GM04503 (cell line): ENCODE measurements at places on chromosomes 3 and 15.

- DNase-seq = peak; percentile 64
Measured at GRCh38 chr3:55167586-55168317, 239.9 kb upstream of the LRTM1 start.

- no peak for DNase-seq
Measured at GRCh38 chr3:176807938-176808337, 389.3 kb downstream of the TBL1XR1 start.

DNA sequence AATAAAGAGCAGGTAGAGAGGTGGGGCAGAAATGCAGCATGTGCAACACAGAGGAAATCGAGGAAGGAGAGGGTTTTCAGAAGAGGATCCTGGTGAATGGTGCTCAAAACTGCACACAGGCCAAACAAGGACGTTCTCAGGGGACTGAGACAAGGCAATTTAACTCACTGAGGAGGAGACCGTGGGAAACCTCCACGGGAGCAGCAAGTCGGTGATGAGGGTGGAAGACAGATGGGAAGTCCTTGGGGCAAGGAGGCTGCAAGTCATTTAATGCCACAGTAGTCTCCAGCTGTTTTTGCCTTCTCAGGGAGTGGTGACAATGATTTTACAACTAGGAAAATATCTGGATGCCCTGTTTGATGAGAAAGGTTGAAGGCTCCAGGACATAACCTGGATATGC is 11.5 kb upstream of the PDIA5 start:
- no peak for DNase-seq

DNA sequence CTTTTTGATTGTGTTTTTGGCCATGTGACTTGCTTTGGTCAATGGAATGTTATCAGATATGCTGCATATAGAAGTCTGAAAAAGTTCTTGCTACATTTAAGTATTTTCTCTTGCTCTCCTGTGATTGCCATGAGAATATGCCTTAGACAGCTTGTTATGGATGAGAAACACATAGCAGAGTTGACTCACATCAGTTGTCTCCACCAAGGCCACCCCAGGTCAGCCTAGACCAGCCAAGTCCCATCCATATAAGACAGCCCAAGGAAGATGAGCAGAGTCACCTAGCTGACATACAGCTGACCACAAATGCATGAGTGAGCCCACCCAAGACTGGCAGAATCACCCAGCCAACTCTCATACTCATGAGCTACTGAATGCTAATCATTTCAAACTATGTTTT is 153.0 kb downstream of the THRB start:
- no peak for DNase-seq

DNA sequence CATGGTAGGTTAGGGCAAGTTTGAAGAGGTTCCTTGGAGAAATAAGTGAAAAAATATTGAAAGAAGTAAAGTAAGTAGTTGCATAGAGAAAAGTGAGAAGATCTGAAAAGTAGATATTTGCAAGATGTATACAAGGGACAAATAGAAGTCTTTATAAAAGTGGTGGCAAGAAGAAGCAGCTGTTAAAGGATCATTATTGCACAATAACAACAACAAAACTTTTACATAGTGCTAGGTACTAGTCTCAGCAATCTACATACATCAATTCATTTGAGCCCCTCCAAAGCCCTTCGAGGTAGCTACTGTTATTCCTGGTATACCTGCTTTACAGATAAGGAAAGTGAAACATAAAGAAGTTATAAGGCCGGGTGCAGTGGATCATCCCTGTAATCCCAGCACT is 239.6 kb downstream of the MEIS2 start:
- no peak for DNase-seq

DNA sequence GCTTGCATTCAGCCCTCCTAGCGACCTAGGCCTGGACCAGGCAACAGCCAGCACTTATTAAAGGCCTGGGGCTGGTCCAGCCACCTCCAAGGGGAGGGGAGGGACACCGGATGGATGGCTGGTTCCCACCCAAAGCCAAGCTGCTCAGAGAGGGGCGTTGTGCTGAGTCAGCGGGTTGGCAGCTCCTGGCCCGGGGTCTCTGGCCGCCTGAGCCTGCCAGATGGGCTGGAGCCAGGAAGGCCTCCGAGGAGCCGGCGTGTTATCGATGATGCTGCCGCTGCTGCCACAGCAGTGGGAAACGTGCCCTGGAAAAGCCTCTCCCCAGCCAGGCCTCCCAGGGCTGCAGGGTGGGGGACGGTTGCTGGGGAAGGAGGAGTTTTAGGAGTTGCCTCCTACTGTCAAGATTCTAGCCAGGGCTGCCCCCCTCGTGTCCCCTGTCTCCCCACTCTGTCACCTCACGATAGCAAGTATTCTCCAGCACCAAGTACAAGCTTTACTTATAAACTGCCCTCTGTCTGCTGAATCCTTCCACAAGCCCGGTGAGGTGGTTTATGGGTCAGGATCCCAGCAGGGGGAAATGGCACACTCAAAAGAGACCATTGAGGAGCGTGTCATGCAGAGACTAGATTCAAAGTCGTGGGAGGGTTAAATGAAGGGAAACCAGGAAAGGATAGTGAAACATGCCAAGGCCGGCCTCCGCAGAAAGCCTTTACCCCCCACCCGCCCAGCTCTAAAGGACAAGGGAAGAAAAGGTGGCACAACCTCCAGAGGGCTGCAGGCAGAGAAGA is 43.2 kb upstream of the TSEN2 start:
- DNase-seq = no peak

GRCh38 chr3:23390989-23391553 is 187.9 kb downstream of the UBE2E2 start:
- DNase-seq = no peak
